Right atrium auricular region (tissue), 2 donors: ENCODE measurements at places on chromosomes 1 and 21. TPM values are rescaled to one million over a fixed set of nuclear protein-coding genes. Genes with fewer than 3 reads are reported as not detected.

Gene PRDX6
- total RNA-seq: 590 TPM

Gene ETV3L
- not detected for total RNA-seq

Gene GOLT1A
- not detected for total RNA-seq

Gene WNT3A
- total RNA-seq: not detected

Gene HMCN1
- 14.8 TPM for total RNA-seq

Gene GNAT2
- total RNA-seq: 0.59 TPM

Gene OVAAL
- 2.0 TPM for total RNA-seq

Gene LCE3E
- not detected for total RNA-seq

Gene ERI3
- total RNA-seq: 38.0 TPM

Gene MYOG
- total RNA-seq: not detected

Gene CFAP107
- total RNA-seq: not detected

Gene PLPPR4
- 0.37 TPM for total RNA-seq

Gene SPATA17
- total RNA-seq: 3.0 TPM

Gene SAMD11
- 2.7 TPM for total RNA-seq

Gene DNAI4
- 10.3 TPM for total RNA-seq

Gene WNT9A
- total RNA-seq: 0.78 TPM

Gene MSH4
- total RNA-seq: 0.11 TPM

Gene MPZ
- 1.7 TPM for total RNA-seq

Gene MECR
- total RNA-seq: 24.3 TPM

Gene KIAA1614
- 9.1 TPM for total RNA-seq

Gene CCDC27
- not detected for total RNA-seq

Gene C1orf116
- total RNA-seq: 0.35 TPM

Gene MAP10
- total RNA-seq: 2.1 TPM

Gene GJA8
- total RNA-seq: not detected

Gene PGLYRP3
- total RNA-seq: not detected

Gene MCOLN2
- 0.90 TPM for total RNA-seq

Gene TTLL10
- total RNA-seq: not detected

Gene LIN28A
- total RNA-seq: not detected

Gene CD52
- 5.8 TPM for total RNA-seq

Gene ARTN
- not detected for total RNA-seq

Gene KCNT2
- 14.1 TPM for total RNA-seq

Gene USH2A
- 2.4 TPM for total RNA-seq

Gene DTL
- not detected for total RNA-seq

Gene ATP1A4
- total RNA-seq: not detected

Gene LAMC2
- 2.6 TPM for total RNA-seq

Gene ARL8A
- total RNA-seq: 30.8 TPM

Gene TFF3
- total RNA-seq: 5.0 TPM

Gene PLA2G4A
- total RNA-seq: 8.2 TPM

Gene WARS2
- 13.2 TPM for total RNA-seq

Gene C2CD4D
- total RNA-seq: not detected

Gene DNASE2B
- not detected for total RNA-seq

Gene POFUT2
- 5.8 TPM for total RNA-seq

Gene LHX8
- not detected for total RNA-seq

Gene TMEM125
- total RNA-seq: 0.70 TPM

Gene IFNLR1
- 3.7 TPM for total RNA-seq

Gene CEP350
- total RNA-seq: 55.3 TPM

Gene NOTCH2
- total RNA-seq: 45.9 TPM

Gene TTC39A
- 33.7 TPM for total RNA-seq

Gene NES
- total RNA-seq: 134 TPM

Gene EPHA2
- total RNA-seq: 43.5 TPM
